ENCODE measurements at places on chromosomes 12 and 14. TPM values are rescaled to one million over a fixed set of nuclear protein-coding genes. Genes with fewer than 3 reads are reported as not detected.

DNA sequence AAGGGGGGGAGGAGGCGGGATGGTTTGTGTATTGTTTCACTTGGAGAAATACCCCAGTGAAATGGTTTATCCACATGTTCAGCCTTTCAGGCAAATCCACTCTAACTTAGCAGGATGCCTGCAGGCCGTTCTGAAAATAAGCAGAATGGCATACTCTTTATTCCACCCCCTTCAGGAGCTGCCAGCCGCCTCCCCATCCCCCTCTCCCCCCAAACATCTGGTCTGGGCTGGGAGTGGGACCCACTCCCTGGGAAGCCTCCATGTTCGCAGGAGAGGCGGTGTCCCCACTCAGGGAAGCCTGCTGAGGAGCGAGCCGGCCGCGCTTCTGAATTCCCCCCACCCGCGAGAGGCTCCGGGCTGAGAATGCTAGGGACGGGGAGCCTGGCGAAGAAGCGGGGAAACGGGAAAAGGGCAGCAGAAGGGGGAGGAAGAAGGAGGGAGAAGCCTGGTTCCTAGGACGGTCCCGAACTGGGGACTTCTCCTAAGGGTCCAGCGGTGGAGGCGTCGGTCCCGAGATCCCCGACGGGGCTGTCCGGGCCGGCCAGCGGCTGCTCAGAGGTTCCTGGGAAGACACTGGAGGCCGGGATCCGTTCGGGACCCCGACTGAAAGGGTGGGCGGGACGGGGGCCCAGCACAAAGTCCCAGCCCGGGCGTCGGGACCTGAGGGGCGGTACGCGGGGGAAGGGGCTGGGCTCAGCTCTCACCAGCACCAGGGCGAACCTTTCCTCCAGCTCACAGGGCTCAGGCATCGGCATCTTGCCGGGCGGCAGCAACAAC is 666 bp downstream of the FMNL3 start:
- DNase-seq, result no peak
- H3K36me3 ChIP-seq, result no peaks in the 10 kb centered on the region
- H3K27ac ChIP-seq, result peak overlapping the region; percentile 66

GRCh38 chr12:93000026-93000425 is 70.9 kb upstream of the EEA1 start:
- H3K27me3 ChIP-seq, result no peaks in the 10 kb centered on the region
- no peak for DNase-seq
- no peak overlapping the region for H3K4me3 ChIP-seq
- H3K27ac ChIP-seq, result no peak overlapping the region

The KRT73 gene
- polyA plus RNA-seq, result 0.97 TPM

DNA sequence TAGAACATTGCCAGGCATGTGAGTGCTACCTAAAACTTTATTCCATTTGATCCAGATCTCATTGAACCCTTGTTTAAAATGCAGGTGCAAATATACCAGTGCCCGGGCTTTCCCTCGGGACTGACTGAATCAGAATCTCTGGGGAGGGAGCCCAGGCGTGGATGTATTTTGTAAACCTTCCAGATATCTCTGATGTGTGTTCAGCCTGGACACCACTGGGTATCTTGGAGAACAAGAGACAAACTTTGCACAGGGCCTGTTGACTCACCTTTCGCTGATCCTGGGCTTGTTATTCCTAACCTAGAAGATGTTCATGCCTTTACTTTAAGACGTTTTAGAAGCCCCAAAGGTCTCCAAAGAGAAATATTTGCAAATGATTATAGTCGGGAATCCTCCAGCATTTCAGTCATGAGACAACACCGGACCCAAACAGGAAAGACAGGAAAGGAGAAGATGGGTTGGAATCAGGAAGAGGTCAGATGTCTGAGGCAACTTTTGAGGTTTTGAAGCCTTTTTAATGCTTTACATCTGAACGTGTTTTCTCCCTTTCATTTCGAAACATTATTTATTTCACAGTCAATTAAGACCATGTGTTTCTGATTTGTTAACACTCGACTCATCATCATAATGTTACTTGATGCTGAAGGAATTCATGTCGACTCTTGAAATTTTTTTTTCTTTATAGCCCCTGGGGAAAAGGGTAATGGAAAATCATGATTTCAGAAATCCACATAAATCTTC is 118.6 kb downstream of the PLXNC1 start:
- H3K27me3 ChIP-seq, result no peaks in the 10 kb centered on the region
- no peak overlapping the region for H3K4me3 ChIP-seq

Measured in large intestine (tissue), 12 donors.